ENCODE measurements at places on chromosomes 1 and 21. TPM values are rescaled to one million over a fixed set of nuclear protein-coding genes. Genes with fewer than 3 reads are reported as not detected.

Gene MSH4
- 0.67 TPM for total RNA-seq

Gene SLC16A1
- 35.4 TPM for total RNA-seq

- no peak for DNase-seq
Observed at GRCh38 chr21:45802956-45803617, 159.6 kb downstream of the PCBP3 start.

DNA sequence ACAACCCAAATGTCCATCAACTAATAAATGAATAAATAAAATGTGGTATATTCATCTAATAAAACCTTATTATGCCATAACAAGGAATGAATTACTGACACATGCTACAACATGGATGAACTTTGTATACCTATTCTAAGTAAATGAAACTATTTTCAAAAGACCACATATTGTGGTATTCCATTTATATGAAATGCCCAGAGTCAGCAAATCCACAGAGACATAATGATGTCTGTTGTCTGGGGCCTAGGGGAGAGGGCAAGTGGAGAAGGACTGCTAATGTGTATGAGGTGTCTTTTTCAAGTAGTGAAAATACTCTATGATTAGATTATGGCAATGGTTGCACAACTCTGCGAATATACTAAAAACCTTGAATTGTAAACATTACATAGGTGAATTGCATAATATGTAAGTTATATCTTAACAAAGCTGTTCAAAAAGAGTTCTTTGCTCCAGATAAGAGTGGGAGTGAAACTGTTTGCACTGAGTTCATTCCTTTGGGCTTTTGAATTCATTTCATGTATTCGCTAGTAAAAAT is 464.2 kb downstream of the NUF2 start:
- no peak for DNase-seq

GRCh38 chr1:151266821-151267220 is 12.3 kb downstream of the PSMD4 start:
- no peak for DNase-seq

DNA sequence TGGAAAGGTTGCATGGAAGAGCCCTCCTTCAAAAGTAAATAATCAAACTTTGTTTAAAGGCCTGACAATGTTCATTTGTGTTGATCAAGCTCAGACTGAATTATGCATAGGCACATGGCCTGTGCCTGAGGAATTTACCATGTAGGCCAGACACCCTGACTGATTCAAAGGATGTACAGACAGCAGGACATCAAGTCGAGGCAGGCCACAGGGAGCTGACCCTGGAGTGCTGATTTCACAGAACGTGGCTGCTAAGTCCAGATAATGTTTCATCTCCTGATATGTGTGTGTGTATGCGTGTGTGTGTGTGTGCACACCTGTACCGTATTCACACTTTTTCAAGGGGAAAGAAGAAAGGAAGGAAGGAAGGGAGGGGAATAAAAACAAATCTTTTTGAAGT is 34.1 kb downstream of the NAV1 start:
- no peak for DNase-seq

- DNase-seq, result no peak
Observed at GRCh38 chr1:52592637-52593323, 9.4 kb upstream of the GPX7 start.

GRCh38 chr1:3731583-3732433 is 20.4 kb upstream of the CCDC27 start:
- DNase-seq, result no peak
